ENCODE measurements at places on chromosomes 6 and 20.

GRCh38 chr6:17469006-17469832, 75.8 kb downstream of the CAP2 start:
- DNase-seq: no peak

DNA sequence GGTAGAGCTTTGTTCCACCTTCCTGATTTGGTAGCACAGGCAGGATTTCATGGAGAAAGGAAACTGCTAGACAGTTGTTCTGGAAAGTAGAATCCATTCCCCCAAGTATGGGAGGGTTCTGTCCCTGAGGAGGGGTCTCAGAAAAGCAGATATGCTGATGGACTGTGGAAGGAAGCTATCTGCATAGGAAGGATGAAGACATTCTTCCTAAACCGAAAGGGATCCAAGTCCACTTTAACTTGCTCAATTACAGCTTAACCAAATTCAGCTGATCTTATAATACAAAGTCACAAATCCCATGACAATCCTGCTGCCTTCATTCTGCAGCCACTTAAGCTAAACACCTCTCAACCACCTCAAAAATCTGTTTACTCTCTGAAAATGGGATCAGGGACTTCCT, 2.6 kb downstream of the MAN1A1 start:
- DNase-seq: no peak

- no peak for DNase-seq
These were observed 75.5 kb downstream of the ANKS1A start for GRCh38 chr6:34964564-34964963.

- DNase-seq: no peak
These were observed 45.8 kb upstream of the SCML4 start for GRCh38 chr6:107869871-107870270.

- DNase-seq: no peak
These were observed 47.5 kb downstream of the TSPYL4 start for GRCh38 chr6:116206231-116206903.

- peak; percentile 81 for DNase-seq
These were observed at the start of gene SYCP2 for GRCh38 chr20:59933296-59933848. TSS of gene SYCP2 (minus strand) at chr20:59933637. CDS start at chr20:59922413, 11,224 bp downstream.

GRCh38 chr6:32189742-32190053, 304 bp downstream of the PBX2 start:
- no peak for DNase-seq

DNA sequence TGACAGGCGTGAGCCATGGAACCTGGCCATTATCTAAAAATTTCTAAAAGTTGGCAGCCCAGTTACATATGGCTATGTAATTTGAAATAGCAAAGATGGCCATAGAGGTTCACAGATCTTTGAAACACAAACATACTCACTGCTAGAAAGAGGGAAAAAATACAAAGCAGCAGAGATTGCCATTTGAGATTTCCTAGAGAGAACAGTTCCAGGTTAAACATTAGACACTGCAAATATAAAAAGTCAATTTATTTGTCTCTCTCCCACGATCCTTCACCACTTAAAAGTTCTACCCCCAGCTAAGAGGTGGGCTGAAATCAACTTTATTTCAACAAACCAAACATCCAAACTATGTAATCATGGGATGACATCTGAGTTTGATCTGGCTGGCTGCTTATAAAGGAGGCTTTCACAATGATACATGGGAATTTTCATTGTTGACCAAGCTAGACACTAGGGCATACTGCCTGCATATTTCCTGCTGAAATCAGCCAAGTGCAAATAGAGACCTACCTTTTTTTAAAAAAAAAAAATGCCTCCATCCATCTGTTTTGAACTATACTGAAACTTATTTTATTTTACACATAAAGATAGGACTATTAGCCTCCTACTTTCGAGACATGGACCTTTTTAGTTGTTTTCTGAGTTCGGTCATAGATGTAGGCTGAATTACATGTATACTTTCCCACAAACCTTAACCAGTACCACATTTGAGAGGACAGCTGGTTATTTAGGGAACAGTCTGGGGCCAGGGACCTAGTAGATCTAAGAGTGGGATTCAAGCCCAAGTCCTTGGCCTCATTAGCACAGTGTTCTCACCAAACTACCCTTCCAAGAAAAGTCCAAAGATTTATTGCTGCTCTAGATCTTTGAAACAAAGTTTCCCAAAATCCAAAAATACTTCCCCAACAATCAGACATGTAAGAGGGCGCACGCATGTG, 16.6 kb downstream of the DCDC2 start:
- no peak for DNase-seq
